Activated T-cell treated with anti-CD3 and anti-CD28 coated beads for 4 hours (primary cell): ENCODE measurements at places on chromosomes 7 and 10.

DNA sequence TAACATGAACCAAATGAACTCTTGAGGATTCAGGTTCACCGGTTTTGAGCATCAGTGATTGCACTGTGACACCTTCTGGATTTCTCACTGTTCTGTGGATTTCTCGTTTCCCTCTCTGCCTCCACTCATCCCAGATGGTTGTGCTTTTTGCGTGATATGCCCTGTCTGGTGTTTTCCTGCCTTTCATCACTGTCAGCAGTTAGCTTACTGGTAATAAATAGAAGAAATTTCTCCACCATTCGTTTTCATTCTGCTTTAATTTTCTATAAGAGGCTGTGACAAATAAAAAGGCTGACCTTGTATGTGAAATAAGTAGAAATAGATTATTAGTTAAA is 16.2 kb downstream of the BPGM start:
- no peak for DNase-seq

DNA sequence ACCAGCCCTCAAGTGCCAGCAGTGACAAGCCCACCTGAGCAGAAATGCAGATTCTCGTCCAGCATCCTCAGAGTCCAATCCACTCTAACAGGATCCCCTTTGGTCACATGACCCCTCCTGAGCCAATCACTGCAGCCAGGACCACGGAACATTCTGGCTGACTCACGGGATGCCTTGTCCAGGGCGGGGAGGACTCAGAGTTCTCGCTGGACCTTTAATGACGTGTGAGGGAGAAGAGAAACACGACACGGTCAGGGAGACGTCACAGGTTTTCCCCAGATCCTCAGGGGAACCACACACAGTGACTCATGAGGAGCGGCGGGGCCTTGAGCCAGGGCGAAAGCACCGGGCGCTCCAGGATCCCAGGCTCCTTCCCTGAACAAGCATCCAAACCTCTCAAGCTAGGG is 155.7 kb downstream of the PTPRN2 start:
- no peak for DNase-seq

GRCh38 chr7:108568801-108569380 is 615 bp downstream of the THAP5 start:
- DNase-seq: peak; percentile 25

GRCh38 chr10:123485341-123485960 is 180.7 kb upstream of the GPR26 start:
- DNase-seq: no peak
